ENCODE measurements at places on chromosomes 7 and 10.

DNA sequence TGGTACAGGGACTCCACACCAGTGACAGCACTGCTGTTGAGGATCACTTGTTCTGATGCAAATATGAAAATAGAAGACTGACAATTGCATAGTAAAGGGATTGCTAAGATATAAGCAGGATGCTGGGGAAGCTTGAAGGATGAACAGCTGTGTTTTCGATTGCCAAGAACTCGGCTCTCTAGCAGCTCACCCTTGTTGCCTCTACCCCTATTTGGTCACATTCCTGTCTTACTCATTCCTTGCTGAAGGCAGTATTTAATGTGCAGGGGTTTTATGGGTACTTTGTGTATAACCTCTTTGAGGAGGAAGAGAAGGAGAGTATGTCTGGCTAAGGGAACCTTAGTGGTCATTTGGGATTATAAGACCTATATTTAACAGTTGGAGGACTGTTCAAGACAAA is 218.8 kb downstream of the AUTS2 start:
- DNase-seq, result no peak

- DNase-seq, result no peak
Measured at GRCh38 chr10:92757711-92758104, 68.0 kb downstream of the HHEX start.

- no peak for DNase-seq
Measured at GRCh38 chr7:159172400-159172799, 27.7 kb upstream of the VIPR2 start.

- DNase-seq, result no peak
Measured at GRCh38 chr7:20798081-20798693, 11.5 kb upstream of the SP8 start.

- peak; percentile 51 for DNase-seq
Measured at GRCh38 chr10:100670828-100671479, 74.4 kb upstream of the PAX2 start.

DNA sequence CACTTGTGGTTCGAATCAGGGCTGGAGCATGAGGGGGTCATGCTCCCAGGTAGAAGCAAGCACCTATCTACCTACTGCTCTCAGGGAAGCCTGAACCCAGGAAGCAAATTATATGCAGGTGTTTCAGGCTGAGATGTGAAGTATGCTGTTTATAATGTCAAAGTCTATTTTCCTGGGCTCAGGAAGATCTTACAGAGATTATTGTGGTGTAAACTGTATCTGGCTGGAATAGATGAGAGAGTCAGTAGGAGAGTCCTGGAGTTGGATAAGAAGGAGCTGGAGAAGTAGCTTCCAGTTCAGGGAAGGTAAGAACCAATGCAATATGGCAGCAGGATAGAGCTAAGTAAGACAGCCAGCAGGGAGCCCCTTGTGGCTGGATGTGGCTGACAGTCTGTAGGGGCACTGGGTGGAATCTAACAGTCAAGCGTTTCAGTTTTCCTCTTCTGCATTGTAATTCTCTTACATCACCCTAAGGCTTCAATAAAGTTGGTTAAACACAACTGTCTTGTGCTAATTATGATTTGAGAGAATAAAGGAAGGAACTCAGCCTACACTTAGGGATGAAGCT is 105.9 kb upstream of the EEPD1 start:
- no peak for DNase-seq

DNA sequence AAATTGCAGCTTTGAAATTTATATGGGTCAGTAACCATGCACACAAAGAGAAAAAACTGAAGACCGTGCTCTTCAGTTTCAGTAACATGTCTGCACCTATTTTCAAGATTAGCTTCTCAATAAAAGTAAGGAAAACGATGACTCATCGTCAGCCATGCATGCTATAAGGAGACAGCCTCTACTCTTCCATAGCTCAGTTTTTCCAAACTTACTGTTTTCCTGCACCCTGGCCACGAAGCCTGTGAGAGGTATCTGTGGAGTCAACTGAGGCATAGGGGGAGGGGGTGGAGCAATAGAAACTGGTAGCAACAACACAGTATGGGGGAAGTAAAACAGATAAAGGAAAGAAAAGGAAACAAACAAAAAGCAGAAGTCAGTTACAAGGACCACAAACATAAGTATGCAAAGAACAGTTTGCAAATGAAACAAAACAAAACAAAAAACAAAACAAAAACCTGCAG is 58.0 kb downstream of the PDSS1 start:
- no peak for DNase-seq

- DNase-seq, result no peak
Measured at GRCh38 chr10:89929282-89930026, 228.1 kb downstream of the KIF20B start.

- no peak for DNase-seq
Measured at GRCh38 chr7:88429382-88429781, 122.7 kb upstream of the STEAP4 start.

- no peak for DNase-seq
Measured at GRCh38 chr10:106395041-106395749, 769.3 kb downstream of the SORCS1 start.

DNA sequence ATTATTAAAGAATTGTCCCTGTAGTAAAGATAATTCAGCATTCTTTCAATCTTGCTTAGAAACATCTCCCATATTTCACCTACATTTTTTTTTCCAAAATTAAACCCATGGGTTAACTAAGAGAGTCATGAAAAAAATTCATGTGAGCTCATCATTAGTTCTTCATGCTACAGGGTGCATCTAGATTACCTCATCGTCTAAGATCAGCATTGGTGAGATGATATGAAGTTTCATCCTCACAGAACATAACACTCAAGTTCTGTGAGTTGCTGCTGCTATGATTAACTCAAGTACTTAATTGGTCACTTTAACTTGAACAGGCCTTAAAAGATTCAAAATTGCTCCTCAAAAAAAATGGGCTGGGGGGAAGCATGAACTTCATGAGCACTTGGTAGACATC is 50.0 kb downstream of the RAB11FIP2 start:
- no peak for DNase-seq

DNA sequence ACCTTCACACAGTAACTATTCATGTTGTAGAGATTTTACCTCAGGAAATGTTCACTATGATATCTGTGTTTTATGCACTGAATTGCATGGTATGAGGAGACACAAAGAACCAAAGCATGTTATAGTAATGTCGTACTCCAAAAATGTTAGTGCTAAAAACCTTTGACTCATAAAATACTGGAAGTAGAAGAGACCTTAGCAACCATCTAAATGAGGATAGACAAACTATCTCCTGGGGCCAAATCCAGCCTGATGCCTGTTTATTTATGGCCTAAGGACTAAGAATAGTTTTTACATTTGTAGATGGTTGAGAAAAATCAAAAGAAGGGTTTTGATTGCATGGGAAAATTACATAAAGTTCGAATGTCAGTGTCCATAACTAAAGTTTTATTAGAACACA is 535.1 kb downstream of the INHBA start:
- no peak for DNase-seq

DNA sequence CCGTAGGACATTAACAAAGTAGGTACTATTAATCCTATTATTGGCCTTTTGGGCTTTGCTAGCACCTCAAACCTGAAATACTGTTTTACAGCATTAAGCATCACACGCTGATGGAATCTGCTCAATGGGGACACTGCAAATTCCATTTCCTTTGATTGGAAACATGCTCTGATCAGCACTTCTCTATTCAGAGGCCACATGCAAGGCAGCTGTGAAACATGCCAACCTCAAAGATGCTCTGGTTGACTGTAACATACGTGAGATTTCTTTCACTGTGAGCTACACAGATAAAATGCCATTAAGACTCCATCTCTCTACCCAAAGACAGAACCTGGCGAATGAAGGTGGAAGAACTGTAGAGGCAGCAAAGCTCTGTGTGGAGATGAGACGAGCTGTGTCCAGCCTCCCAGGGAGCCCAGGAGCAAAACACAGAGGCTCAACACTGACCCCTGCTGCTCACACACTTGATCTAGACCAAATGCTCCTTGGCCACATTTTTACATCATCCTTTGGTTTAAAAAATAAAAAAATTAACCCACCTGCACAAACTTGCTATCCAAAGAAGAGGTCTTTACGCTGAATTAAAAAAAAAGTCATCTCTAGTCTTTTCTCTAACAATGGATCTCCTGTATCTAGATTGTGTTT is 8.0 kb downstream of the RSU1 start:
- DNase-seq, result peak; percentile 29

DNA sequence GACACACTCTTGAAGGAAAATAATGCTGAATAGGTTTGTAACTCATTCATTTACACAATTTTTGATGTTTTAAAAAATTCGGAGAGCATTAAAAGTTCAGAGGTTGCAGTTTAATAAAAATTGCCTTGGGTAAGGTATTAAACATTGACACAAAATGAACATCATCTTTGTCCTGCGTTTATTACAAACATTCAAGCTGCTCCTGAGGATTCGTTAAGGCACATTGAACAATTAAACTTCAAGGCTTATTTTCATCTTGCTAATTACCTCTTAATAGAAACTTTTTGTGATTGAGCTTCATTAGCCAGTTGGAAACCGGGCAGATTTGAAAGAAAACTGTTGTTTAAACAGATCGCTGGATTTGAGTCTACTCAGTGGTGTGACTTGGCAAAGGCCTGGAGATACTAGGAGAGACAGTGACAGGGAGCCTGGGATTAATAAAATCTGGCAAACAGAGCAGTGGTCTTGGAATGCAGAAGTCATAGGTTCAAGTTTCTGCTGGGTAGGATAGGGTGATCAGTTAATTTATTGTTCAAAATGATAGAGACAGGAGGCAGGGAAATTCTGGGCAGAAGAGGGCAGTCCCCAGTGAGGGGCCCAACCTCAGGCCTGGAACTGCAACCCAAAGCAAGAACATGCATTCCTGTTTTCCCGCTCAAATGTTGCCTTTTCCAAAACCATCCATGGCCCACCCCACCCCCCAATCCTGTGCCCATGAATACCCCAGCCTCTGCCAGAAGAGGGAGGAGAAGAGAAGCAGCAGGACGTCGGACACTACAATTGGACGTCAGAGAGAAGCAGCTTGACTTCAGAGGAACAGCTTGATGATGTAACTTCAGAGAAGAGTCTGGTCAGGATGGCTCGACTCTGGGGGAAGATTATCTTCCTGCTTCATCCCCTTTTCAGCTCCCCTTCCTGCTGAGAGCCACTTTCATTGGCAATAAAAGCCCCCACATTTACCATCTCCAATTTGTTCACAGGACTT is 43.5 kb upstream of the SLC35G1 start:
- no peak for DNase-seq

DNA sequence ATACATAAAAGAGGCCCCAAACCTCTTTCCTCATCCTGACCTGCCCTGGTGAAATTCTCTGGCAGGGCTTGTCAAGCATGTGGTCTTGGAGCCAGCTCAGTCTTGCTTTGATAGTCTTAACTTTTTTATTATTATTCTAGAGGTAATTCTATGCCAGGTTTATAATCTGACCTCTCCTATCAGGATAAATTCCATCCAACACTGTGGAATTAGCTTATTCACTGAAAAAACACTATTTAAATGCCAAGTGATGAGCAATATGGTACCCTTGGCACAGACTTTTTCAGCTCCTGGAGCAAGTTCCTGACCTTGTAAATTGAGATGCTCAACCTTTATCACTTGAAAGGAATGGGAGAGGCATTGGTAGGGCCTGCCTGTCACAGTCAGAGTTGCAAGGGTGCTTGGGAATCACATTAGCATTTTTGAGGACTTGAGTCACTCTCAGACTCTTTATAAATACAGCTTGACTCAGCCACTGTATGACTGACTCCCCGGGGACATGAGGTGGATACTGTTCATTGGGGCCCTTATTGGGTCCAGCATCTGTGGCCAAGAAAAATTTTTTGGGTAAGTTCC is at the start of gene CPA4:
Gene CPA4 (plus strand): TSS at position 480 of the 576 bp plus-strand sequence. CDS start 20 bp downstream, at position 500.
- no peak for DNase-seq

DNA sequence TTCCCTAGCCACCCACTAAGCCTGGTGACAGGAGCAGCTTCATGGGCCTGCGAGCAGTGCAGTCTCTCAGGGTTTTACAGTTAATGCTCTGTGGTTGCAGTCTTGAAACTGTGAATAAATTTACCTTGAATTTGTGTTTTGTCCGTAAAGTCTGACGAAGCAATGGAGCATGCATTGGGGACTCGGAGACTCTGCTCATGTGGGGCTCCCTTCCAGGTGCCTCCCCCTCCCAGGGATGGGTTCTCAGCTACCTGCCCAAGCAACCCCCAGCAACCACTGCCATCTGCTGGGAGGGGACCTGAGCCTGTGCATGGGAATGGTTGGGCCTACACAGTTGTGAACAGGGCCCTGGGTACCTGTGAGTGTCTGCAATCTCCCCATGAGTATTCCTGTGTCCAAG is 36.3 kb upstream of the IKZF1 start:
- DNase-seq, result no peak

DNA sequence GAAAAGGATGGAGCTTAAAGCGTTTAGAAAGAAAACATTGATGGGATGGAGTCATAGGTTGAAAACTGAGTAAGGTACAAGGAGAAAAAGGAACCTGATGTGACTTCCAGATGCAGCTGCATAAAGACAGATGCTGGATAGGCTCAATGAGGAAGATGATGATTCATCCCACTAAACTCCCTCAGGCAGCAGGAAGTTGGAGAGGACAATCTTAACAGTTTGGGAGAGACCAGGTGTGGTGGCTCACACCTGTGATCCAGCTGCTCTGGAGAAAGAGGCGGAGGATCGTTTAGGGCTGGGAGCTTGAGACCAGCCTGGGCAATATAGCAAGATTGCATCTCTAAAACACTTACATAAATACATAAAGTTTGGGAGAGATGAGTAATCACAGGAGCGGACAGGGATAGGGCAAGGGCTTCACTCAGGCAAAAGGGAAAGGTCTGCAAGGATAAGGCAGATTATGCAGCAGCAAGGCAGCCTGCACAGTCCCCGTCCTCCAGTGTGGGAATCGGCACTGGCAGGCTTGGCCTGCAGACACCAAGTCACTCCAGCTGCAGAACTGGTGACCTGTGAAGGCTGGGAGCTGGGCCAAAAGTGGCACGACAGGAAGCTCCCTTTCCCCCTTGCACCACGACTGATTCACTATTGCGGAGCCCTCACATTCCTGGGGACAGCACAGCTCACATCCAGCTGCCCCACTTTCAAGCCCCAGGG is 438.5 kb downstream of the GRID1 start:
- no peak for DNase-seq

DNA sequence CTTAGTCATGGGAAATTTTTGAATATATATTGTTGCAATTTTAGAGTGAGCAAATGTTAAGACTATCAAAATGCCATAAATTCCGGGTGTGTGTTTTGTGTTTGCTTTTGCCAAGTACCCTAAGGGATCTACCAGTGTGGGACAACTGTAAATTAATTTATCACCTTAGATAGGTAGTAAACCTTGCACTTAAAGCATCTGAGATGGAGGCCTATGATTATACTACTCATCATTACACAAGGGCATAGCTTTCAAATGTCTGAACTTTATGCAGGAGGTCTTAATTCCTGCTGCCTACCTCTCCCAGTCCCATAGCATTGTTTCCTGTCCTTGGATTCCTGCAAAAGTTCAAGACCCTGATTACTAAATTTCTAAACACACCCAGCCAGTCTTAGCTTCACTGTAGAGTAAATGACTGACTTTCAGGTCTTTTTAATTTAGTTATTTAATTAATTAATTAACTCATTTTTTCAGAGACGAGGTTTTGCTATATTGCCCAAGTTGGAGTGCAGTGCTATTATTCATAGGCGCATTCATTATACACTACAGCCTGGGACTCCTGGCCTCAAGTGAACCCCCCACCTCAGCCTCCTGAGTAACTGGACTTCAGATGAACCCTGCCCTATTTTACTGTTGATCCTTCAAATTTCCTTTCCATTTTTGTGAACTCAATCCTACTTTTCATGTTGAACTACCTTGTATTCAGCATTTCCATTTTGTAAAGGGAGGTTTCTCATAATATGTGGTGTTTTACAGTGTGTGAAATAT is 47.0 kb downstream of the THSD7A start:
- DNase-seq, result no peak

- DNase-seq, result no peak
Measured at GRCh38 chr10:95761939-95762492, 6.1 kb downstream of the ENTPD1 start.

- DNase-seq, result no peak
Measured at GRCh38 chr10:125521721-125522680, 161.0 kb downstream of the TEX36 start.
